Activated T-cell treated with anti-CD3 and anti-CD28 coated beads, Interleukin-2, amount 50 U/mL, for 48 hours (primary cell): ENCODE measurements at places on chromosomes 4 and X.

- DNase-seq = no peak
Measured at GRCh38 chrX:5823903-5824302, 404.8 kb downstream of the NLGN4X start.

GRCh38 chr4:24965627-24966026, 52.8 kb upstream of the CCDC149 start:
- no peak for DNase-seq

- peak; percentile 51 for DNase-seq
Measured at GRCh38 chrX:131068945-131069719, 11.0 kb downstream of the ARHGAP36 start.

DNA sequence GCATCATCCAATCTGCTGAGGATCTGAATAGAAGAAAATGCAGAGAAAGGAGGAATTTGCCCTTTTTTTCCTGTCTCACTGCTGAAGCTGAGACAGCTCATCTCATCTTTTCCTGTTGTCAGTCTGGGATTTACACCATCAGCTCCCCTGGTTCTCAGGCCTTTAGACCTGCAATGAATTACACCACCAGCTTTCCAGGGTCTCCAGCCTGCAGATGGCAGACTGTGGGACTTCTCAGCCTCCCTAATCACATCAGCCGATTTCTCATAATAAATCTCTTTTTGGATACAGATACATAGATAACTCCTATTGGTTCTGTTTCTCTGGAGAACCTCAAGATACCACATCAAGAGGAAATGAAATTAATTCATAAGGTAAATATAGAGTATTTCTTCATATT, 134.6 kb upstream of the MAB21L2 start:
- no peak for DNase-seq
